Activated CD8-positive, alpha-beta memory T cell treated with anti-CD3 and anti-CD28 coated beads for 24 hours (primary cell): ENCODE measurements at places on chromosomes 11 and 22.

- no peak for DNase-seq
These were observed 3.9 kb downstream of the ATF4 start for GRCh38 chr22:39524089-39524752.

- DNase-seq, result peak; percentile 59
These were observed 2.8 kb upstream of the DBX1 start for GRCh38 chr11:20162824-20163782.

GRCh38 chr11:70470127-70470526, 71.8 kb downstream of the CTTN start:
- no peak for DNase-seq

GRCh38 chr11:121645596-121645995, 192.8 kb upstream of the SORL1-AS1 start:
- DNase-seq, result no peak

GRCh38 chr11:116329354-116330090, 443.3 kb downstream of the BUD13 start:
- DNase-seq, result no peak

- no peak for DNase-seq
These were observed 9.3 kb downstream of the PATE4 start for GRCh38 chr11:125842321-125842948.

GRCh38 chr11:68763926-68764657, 12.8 kb upstream of the TESMIN start:
- DNase-seq, result no peak

- DNase-seq, result peak; percentile 45
These were observed 8.4 kb upstream of the SYT13 start for GRCh38 chr11:45294499-45294898.

GRCh38 chr11:41289408-41289807, 170.0 kb downstream of the LRRC4C start:
- DNase-seq, result no peak

DNA sequence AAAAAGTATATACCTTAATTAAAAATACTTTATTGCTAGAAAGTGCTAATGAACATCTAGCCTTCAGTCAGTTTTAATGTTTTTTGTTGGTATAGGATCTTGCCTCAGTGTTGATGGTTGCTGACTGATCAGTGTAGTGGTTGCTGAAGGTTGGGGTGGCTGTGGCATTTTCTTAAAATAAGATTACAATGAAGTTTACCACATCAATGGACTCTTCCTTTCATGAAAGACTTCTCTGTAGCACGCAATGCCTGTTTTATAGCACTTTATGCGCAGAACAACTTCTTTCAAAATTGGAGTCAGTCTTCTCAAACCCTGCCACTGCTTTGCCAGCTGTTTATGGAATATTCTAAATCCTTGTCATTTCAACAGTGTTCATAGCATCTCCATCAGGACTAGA, 50.6 kb downstream of the LDLRAD3 start:
- DNase-seq, result no peak

- DNase-seq, result no peak
These were observed 540.0 kb downstream of the SOX6 start for GRCh38 chr11:15816260-15816871.
